ENCODE measurements at places on chromosomes 5 and 9.

- no peak for DNase-seq
Observed at GRCh38 chr5:159817262-159818029, 98.8 kb upstream of the ADRA1B start.

DNA sequence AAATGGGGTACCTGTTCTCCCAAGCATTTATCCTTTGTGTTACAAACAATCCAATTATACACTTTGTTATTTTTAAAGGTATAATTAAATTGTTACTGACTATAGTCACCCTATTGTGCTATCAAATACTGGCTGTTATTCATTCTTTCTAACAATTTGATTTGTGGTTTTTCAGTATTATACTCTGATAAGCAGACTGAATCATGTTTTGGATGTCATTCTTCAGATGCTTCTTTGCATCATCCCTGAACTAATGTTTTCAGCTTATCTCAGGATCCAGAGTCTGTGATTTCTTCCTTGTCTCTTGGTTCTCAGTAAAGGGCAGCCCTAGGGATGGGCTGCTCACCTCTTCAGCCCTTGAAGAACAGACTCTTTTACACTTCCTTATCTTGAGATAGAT is 177.8 kb upstream of the SGCD start:
- DNase-seq: no peak

DNA sequence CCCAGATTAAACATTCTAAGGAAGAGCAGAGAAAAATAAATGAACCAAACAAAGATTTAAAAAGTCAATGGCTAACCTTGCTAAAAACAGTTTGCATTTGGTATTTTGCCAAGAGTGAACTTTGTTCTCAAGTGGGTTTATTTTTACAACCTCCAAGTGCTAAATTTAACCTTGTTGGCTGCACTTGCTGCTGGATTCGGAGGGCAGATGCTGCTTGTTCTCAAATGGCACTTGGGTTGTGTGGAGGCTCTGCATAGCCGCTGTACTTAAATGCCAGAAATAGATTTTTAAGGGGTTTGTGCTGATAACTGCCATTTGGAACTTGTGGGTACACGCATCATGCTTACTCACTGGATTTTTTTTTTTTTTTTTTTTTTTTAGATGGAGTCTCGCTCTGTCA is 13.3 kb upstream of the SPATA24 start:
- no peak for DNase-seq

- peak; percentile 80 for DNase-seq
Observed at GRCh38 chr9:91771027-91771426, 179.0 kb downstream of the ROR2 start.

- DNase-seq: no peak
Observed at GRCh38 chr5:151612689-151613427, 21.7 kb upstream of the FAT2 start.

Measured in GM04504 (cell line).